Right ventricle myocardium superior (tissue), 1 donor: ENCODE measurements at places on chromosomes 5 and 9.

DNA sequence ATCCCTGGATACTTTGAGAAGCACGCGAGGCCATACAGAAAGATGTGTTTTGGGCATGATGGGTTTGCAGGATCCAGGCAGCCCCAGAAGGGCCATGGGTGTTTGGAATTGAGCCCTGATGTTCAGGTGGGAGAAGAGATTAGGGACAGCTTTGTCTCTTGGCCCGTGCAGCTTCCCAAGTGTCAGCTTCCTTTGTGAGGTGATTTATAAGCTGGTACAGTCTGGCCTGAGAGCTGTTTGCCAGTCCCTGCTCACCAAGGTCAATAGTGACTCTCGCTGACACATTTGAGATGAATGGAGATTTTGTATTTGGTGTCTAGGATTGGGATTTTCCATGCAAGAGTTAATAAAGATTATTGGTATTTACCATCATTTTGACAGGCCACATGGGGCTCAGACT lies 165.9 kb downstream of the ICE1 start:
- no peak for DNase-seq

DNA sequence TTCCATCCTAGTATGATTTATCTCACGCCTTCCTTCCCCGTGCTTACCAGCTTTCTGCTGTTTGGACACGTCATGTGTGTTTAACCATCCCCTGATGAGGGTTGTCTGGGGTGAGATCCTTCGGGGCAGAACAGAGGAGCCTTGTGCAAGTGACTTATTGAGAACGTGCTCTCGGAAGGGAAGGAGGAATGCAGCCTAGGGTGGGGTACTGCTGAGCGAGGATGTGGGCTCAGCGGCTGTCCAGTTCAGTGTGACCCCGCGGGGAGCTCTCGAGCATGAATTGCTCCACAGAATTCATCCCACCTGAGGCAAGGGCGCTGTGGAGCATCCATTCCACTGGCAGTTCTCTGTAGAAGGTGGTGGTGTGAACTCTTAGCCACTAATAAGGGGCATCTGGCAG lies 4.0 kb downstream of the MYOZ3 start:
- DNase-seq = no peak

DNA sequence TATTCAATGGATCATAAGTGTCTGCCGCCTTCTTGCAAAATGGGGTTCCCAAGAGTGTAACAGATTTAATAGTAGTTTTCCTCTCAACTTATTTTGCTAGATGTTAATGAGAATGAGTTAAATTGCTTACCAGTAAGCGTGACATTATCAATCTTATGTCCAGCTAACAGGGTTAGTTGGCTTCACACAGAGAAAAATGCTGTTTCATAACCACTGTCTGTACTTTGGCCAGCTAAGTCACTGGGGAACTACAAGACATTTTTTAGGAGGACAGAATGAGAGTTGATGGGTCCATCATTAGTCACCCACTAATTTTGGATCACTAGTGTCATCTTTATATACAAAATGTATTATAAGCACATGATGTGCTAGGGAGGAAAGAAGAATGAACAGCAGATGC lies 1.4 kb downstream of the CDC37L1 start:
- DNase-seq = no peak

DNA sequence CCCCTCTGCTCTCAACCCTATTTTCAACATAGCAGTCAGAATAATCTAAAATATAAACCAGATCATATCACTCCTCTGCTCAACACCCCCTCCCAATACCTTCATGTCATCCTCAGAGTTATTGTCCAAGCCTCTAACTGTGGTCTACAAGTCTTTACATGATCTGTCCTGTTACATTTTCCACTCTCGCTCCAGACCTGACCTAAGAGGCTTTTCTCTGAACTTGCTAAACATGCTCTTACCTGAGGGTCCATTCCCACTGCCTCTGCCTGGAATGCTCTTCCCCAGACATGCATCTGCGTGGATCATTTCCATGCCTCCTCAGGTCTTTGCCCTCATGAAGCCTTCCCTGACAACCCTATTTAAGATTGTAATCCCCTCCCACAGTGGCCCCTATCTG lies 12.0 kb downstream of the NIPSNAP3B start:
- no peak for DNase-seq

DNA sequence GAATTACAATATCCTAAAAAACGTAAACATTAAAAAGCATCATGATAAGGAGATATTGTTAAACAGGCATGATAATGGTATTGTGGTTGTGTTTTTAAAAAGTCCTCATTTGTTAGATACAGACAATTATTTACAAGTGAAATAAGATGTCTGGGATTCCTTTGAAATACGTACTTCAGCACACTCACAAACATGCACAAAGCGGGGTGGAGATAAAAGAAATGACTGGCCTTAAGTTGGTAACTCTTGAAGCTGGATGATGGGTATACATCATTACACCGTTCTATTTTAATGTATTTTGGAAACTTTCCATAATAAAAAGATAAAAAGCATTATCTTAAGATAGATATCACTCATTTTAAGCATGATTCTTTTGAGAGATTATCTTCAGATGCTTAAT lies 1.0 kb downstream of the FAM200C start:
- DNase-seq = no peak

GRCh38 chr5:100905259-100905914 lies 2.3 kb upstream of the ST8SIA4 start:
- no peak for DNase-seq

GRCh38 chr5:129770024-129770820 lies 22.3 kb downstream of the MINAR2 start:
- no peak for DNase-seq

- DNase-seq = no peak
Measured at GRCh38 chr5:116456036-116456435, 118.6 kb downstream of the SEMA6A start.

- DNase-seq = peak; percentile 13
Measured at GRCh38 chr5:38453506-38453905, 102.9 kb downstream of the LIFR start.

GRCh38 chr5:35360671-35361070 lies 130.4 kb upstream of the PRLR start:
- no peak for DNase-seq

DNA sequence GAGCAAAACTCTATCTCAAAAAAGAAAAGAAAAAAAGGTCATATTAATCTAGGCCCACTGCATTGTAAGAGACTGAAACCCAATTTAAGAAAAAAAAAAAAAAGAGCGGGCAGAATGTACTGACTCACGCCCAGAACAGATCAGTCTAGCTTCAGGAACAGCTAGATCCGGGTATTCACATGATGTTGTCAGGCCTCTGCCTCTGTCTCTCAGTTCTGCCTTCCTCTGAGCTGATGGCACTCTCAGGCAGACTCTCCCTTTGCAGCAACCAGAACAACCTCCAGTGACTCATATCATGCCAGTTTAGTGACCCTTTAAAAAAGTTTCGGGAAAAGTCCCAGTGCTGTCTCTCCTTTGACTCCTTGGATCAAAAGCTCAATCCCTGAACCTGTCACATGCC lies 53.0 kb downstream of the NEURL1B start:
- no peak for DNase-seq

GRCh38 chr9:105157171-105157583 lies 87.3 kb upstream of the SLC44A1 start:
- peak; percentile 71 for DNase-seq
